ENCODE measurements at places on chromosomes 6 and 20. TPM values are rescaled to one million over a fixed set of nuclear protein-coding genes. Genes with fewer than 3 reads are reported as not detected.

Gene IRAK1BP1
- 5.6 TPM for total RNA-seq

Gene RRAGD
- total RNA-seq = 13.7 TPM

Gene SLC32A1
- total RNA-seq = not detected

Gene HDGFL1
- total RNA-seq = not detected

Gene RFX6
- total RNA-seq = 0.66 TPM

DNA sequence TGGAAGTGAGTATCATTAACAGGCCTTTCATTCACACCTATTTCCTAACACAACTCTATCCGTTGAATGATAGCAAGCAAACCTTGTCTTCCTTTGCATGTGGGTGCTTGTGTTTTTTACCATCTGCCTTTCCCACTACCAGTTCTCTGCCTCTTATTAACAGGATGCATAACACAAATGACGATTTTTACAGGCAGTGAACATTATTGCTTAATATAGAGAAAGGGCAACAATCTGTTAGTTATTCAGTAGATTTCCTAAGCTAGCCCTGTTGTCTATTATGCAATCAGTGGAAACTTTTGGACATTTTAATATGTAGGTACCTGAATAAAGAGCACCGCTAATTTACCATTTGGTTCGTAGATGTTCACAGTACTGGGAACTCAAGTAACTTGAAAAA lies 348.8 kb upstream of the PLCB4 start:
- DNase-seq = no peak

DNA sequence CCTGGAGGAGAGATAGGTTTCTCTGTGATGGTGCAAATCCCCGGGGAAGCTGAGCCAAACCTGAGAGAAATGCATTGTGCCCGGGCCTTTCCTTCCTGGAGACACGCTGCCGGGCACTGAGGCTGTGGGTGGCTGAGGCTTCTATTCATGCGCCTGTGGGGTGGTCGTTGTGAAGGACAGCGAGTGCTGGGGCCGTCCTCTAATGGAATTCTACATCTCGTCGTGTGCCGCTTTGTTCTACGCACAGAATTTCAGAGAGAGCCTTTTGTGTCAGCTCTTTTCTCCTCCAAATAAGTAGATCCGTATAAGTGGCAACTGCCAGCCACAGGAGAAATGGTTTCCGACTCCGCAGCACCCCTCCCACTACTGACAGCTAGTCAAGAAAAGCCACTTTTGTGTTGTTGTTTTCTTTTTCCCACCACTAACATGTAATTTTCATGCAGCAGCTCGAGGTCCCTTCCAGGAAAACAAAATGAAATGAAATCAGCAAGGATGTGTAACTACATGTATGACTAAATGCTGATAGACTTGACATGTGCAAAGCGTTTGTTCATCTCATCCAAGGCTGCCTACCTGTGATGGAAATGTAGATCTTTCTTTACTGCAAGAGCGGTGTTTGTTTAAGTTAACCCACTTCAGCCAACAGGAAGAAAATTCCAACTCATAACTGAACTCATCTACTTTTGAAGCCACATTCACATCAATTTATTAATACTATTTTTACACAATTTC lies 26.4 kb upstream of the PXDC1 start:
- DNase-seq = no peak

DNA sequence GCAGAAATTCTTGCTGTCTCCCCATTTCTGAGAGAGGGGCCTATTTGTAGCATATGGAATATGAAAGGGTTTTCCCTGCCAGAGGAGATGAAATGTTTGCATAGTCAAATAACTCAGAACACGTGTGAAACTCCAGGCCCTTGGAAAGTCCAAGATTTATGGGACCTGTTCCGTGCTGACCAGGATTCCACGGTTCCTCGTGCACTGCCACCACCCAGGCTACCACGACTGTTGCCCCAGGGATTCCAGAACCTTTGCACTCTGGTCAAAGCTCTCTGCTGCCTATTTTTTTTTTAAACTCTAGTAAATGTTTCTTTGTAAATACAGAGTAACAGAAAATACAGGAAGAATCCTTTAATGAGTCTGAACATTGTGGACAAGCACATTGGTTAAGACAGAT lies 35.0 kb downstream of the MYLK4 start:
- DNase-seq = no peak

- no peak for DNase-seq
Observed at GRCh38 chr20:60768216-60768615, 483.8 kb upstream of the CDH4 start.

GRCh38 chr6:154888421-154889295 lies 106.5 kb upstream of the TIAM2 start:
- DNase-seq = no peak

DNA sequence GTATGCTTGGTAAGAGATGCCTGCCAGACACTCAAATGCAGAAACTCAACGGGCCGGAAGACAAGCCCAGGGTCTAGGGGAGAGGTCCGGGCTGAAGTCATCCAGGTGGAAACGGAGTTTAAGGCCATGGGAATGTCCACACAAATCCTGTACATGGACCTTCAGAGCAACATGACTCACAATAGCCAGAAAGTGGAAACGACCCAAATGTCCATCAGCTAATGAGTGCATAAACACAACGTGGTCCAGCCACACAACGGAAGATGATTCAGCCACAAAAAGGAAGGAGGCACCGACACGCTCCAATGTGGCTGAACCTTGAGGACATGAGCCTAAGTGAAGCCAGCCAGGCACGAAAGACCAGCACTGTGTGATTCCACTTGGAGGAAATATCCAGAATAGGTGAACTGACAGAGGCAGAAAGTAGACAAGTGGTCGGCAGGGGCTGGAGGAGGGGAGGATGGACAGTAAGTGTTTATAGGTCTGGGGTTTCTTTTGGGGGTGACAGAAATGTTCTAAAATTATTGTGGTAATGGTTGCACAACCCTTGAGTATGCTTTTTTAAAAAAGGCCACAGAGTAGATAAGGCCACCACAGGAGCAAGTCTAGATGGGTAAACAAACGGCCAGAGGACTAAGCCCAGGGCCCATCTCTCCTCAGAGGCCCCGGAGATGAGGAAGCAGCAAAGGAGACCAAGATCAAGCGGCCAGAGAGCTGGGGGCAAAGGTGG lies 105.6 kb downstream of the PREX1 start:
- peak; percentile 37 for DNase-seq

- no peak for DNase-seq
Observed at GRCh38 chr6:150905769-150906168, 40.3 kb downstream of the MTHFD1L start.

- no peak for DNase-seq
Observed at GRCh38 chr20:22623211-22623610, 38.8 kb upstream of the FOXA2 start.

GRCh38 chr20:32894026-32894483 lies 35.3 kb downstream of the EFCAB8 start:
- DNase-seq = no peak

DNA sequence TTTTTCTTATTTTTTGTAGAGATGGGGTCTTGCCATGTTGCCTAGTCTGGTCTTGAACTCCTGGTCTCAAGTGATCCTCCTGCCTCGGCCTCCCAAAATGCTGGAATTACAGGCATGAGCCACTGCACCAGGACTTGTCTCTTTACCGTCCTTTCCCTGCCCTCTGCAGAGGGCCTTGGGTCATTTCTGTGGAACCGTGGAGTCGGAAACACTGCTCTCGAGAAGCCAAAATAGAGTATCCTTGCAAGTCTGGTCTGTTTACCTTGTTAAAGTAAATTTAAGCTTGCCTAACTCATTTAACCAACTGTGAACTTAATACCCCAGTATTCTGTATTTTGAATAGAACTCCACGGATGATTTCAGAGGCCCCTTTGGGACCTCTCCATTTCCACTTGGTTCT lies 51.4 kb downstream of the KDM1B start:
- no peak for DNase-seq

DNA sequence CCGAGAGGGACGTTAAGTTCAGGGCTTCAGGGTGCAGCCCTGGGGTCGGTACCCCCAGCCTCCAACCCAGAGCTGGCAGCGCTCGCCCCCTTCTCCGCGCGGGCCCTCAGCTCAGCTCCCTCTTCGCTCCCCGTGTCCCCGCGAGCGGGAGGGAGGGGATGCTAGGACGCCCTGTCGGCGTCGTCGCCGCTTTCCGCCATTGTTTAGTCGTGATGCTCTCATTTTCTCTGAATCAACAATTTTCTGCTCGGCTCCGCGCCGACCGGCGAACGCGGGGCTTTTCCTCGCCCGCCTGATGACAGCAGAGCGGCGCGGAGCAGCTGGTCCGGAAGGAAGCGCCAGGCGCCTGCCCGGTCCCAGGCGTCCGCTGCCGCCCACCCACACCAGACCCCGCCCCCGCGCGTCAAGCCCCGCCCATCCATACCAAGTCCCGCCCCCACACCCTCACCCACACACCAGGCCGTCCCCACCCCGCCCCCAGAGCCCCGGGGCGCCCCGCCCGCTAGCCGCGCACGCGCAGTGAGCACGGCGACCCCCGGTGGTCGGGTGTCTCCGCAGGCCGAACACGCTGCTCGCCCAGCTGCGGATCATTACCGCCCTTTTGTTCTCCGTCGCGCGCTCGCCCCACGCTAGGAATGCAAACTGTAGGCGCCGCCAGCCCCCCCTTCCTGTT lies 50.1 kb upstream of the SLC32A1 start:
- DNase-seq = peak; percentile 76

GRCh38 chr6:13074415-13075140 lies 253.8 kb downstream of the TBC1D7 start:
- no peak for DNase-seq

DNA sequence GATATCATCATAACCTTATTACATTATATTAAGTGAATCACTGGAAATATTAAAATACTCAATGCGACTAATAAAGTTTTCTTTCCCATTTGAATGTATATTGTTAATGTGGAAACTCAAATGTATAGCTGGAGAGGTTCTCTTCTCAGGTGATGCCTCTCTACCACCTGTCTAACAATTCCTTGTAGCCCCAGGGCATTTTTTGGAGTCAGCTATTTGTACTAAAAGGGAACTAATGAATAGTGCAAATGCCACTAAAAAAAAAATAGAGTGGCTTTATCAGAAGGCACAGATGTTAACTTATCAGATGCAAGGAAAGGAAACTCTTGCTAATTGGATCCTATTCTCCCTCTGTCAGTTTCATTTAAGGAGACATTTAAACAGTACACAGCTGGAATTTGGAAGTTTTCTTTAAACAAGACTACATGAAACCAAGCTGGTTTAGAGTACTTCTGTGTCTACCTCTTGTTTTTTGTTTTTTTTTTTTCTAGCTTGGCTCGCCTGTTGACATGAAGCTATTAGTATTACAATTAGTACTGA lies 897.0 kb upstream of the SLC35B3 start:
- no peak for DNase-seq

DNA sequence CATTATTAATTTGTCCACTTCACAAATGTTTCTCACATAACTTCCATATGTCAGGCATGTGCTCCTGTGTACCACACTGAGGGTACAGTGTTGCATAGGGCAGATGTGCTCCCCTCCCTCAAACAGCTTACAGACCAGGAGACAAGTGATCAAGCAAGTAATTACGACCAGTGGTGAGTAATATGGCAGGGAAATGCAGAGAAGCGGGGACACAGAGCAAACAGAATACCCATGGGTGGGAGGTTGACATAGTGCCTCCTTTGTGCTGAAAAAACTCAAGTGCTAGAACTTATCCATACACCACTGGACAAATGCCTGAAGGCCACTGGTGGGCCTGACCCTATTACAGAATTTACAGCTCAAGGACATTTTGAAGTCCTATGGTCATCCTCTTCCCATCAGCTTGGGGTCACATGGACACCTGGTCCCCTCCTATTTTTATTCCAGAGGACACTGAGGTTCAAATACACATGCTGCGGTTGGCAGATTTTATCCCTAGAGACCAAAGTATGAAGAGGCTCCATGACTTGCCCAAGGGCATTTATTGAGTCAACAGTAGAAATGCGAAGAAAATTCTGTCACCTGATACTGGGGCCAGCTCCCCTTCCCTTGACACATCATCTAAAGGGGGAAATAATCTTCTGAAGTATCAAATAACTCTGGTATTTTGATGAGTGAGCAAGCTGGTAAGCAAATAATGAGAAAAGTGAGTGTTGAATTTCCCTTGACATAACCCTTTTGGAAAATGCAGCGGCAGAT lies 116.6 kb downstream of the QRSL1 start:
- DNase-seq = no peak

Measured in pancreas (tissue), 10 donors.